ENCODE measurements at places on chromosomes 2 and 18.
A peak's percentile ranks its signal among the peaks of the same experiment; 100 is the strongest.

DNA sequence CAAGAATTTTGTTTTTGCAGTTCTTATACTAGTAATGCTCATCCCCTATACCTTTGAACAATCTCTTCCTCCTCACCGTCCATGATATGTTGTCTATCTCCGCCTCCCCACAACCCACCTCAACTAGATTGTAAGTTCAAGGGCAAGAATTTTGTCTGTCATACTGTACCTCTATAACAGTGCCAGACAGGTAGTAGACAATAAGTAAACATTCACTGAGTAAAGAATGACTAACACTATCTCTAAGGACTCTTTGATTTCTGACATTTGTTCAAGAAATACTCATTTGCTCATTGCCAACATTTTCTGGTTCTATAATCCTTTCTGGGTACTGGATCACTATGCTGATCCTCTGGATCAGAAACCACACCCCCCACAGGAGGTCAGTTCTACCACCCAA, 82.4 kb downstream of the EXOC6B start:
- DNase-seq, result no peak

GRCh38 chr2:178072000-178072382, 586 bp downstream of the PDE11A start:
- no peak for DNase-seq

GRCh38 chr2:215441560-215442400, 5.9 kb upstream of the FN1 start:
- DNase-seq, result no peak

- peak; percentile 74 for DNase-seq
These were observed 301.2 kb downstream of the AGPS start for GRCh38 chr2:177693658-177694339.

- no peak for DNase-seq
These were observed 17.2 kb downstream of the FAM98A start for GRCh38 chr2:33581872-33582271.

- DNase-seq, result no peak
These were observed 60.1 kb downstream of the ATP8B1 start for GRCh38 chr18:57743008-57743407.

DNA sequence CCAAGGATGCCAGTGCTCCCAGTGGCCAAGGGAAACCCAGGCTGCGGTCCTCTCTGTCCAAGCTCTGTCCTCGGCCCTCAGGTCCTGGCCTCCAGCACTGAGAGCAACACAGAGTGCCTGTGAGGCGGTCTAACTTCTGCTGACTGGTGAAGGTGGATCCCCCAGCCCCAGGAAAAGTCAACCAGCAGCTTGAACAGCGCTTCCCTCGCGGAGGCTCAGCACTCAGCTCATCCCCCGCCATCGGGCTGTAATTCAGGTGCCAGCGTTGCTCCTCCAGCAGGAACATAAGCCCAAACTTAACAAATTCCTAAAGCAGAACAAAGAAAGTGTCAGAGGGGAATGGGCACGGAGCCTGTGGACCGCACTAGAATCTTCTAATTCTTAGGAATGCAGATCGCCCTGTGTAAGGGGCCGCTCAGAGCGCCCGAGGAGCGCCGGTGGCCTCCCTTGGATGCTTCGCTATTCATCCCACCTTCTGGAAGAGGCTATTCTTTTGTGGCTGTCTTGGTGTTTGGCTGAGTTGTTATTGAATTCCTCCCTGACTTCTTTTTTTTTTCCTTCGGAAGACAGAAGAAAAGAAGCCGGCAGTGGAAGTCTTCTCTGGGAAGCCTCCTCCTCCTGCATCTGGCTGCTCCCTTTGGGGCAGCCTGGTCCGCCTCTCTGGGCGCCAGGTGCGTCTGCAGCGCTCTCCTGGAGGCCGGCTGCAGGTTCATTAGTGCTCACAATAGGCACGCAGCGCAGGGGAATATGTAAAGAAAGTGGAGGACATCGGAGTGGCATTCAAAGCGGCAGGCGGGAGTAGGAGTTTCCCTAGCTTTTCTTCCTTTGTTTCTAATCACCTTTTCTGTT, 905.6 kb downstream of the TSN start:
- DNase-seq, result no peak
